Adrenal gland (tissue), 19 donors: ENCODE measurements at places on chromosomes 5 and 9. TPM values are rescaled to one million over a fixed set of nuclear protein-coding genes. Genes with fewer than 3 reads are reported as not detected.

- H3K27me3 ChIP-seq, result no peaks in the 10 kb centered on the region
- H3K36me3 ChIP-seq, result no peaks in the 10 kb centered on the region
- H3K27ac ChIP-seq, result peak overlapping the region; percentile 88
- no peak for DNase-seq
Observed at GRCh38 chr9:136901516-136902258, 15.4 kb downstream of the TRAF2 start.

DNA sequence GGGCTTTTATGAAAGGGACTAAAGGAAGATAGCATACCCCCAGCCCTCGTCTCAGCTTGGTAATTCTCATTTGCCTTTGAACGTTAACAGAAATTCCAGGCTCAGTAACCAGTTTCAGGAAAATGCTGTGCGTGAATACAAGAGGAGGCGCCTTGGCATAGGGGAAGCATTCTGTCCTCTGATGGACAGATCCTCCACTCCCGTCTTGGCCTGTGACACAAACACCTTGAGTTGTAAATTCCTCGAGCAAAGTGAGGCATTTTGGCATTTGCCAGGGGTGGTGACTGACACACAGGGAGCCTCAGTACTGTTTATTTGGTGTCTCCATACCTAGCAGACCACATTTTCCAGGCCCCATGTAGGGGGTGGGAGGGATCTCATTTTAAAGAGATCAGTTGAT, 44.8 kb downstream of the APTX start:
- H3K4me3 ChIP-seq, result no peak overlapping the region
- H3K27ac ChIP-seq, result no peak overlapping the region
- H3K27me3 ChIP-seq, result no peaks in the 10 kb centered on the region
- H3K4me1 ChIP-seq, result no peaks in the 10 kb centered on the region
- DNase-seq, result no peak

DNA sequence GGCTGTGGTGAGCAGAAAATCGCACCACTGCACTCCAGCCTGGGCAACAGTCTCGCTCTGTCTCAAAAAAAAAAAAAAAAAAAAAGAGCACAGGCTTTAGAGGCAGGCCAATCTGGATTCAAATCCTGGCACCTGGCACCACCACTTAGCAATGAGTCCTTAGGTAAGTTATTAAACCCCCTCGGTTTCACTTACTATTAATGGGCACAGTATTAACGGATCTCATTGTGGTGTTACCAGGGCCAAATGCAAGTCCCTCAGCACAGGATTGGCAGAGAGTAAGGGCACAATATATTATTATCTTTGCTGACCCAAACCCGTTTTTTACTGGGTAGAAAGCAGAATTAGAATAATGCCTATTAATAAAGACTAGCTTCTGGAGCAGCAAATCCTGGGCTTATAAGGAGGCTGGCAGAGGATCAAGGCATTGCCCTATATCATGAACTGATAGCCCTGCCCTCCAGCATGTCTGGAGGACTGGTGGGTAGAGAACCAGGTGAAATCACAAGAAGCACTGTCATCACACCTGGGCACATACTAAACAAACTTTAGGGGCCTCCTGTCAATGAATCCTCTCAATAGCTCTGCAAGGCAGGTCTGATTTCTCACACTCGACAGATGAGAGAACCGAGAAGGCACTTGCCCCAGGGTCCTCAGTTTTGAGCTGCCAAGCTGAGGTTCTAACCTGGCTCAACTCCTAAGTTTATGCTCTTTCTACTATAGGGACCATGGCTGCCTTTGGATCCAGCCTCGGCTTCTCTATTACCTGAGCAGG, 17.7 kb downstream of the PCDHGC5 start:
- no peaks in the 10 kb centered on the region for H3K27me3 ChIP-seq
- no peak for DNase-seq
- H3K27ac ChIP-seq, result no peak overlapping the region
- peaks cover 15% of the 10 kb centered on the region for H3K4me1 ChIP-seq
- no peak overlapping the region for H3K4me3 ChIP-seq
- H3K36me3 ChIP-seq, result peaks cover 33% of the 10 kb centered on the region

- H3K36me3 ChIP-seq, result no peaks in the 10 kb centered on the region
- H3K4me3 ChIP-seq, result no peak overlapping the region
- no peaks in the 10 kb centered on the region for H3K27me3 ChIP-seq
- H3K4me1 ChIP-seq, result no peaks in the 10 kb centered on the region
- H3K27ac ChIP-seq, result no peak overlapping the region
Observed at GRCh38 chr9:23162789-23163188, 663.3 kb downstream of the ELAVL2 start.

DNA sequence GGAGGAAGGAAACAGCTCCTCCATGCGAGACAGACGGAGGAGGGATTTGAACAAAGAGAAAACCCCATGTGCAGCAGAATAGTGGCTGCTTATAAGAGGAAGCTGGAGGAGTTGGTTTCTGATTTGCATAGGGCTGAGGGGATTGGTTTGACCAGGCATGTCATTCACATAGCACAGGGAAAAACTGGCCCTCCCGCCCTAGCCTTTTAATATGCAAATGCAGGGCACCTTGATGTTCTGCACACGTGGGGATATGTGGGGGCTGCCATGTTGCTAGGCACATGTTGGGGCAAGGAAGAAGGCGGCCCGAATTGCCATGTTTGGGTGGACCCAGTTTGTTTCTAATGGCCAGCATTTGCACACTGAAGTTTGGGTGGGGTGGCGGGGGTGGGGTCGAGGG, 42.2 kb downstream of the OSMR start:
- no peak overlapping the region for H3K4me3 ChIP-seq
- H3K36me3 ChIP-seq, result peaks cover 30% of the 10 kb centered on the region
- no peak for DNase-seq
- no peaks in the 10 kb centered on the region for H3K4me1 ChIP-seq

DNA sequence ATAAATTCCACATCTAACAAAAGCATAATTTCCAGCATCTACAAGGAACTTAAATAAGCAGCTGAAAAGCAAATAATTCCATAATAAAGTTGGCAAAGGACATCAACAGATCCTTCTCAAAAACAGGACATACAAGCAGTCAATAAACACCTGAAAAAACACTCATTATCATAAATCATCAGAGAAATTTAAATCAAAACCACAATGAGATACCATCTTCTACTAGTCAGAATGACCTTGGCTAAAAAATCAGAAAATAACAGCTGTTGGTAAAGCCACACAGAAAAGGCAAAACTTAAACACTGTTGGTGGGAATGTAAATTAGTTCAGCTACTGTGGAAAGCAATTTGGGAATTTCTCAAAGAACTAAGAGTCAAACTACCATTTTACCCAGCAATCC, 1371.1 kb upstream of the ACO1 start:
- H3K36me3 ChIP-seq, result no peaks in the 10 kb centered on the region
- H3K27me3 ChIP-seq, result no peaks in the 10 kb centered on the region
- no peak overlapping the region for H3K4me3 ChIP-seq
- no peaks in the 10 kb centered on the region for H3K4me1 ChIP-seq
- H3K27ac ChIP-seq, result no peak overlapping the region

- no peaks in the 10 kb centered on the region for H3K36me3 ChIP-seq
- no peaks in the 10 kb centered on the region for H3K4me1 ChIP-seq
- no peak overlapping the region for H3K27ac ChIP-seq
Observed at GRCh38 chr9:88969646-88970373, 21.5 kb upstream of the S1PR3 start.

- H3K36me3 ChIP-seq, result no peaks in the 10 kb centered on the region
- H3K27ac ChIP-seq, result no peak overlapping the region
- DNase-seq, result no peak
- no peaks in the 10 kb centered on the region for H3K4me1 ChIP-seq
- no peaks in the 10 kb centered on the region for H3K27me3 ChIP-seq
- no peak overlapping the region for H3K4me3 ChIP-seq
Observed at GRCh38 chr5:61823781-61824180, 482.2 kb upstream of the KIF2A start.

GRCh38 chr5:154487541-154487940, 9.5 kb upstream of the HAND1 start:
- H3K4me3 ChIP-seq, result no peak overlapping the region
- H3K27ac ChIP-seq, result no peak overlapping the region
- H3K36me3 ChIP-seq, result no peaks in the 10 kb centered on the region
- peaks cover 70% of the 10 kb centered on the region for H3K27me3 ChIP-seq
- H3K4me1 ChIP-seq, result peaks cover 4% of the 10 kb centered on the region

- no peaks in the 10 kb centered on the region for H3K27me3 ChIP-seq
- H3K27ac ChIP-seq, result no peak overlapping the region
- H3K4me3 ChIP-seq, result no peak overlapping the region
- no peak for DNase-seq
Observed at GRCh38 chr9:124198331-124198730, 59.4 kb upstream of the NEK6 start.

DNA sequence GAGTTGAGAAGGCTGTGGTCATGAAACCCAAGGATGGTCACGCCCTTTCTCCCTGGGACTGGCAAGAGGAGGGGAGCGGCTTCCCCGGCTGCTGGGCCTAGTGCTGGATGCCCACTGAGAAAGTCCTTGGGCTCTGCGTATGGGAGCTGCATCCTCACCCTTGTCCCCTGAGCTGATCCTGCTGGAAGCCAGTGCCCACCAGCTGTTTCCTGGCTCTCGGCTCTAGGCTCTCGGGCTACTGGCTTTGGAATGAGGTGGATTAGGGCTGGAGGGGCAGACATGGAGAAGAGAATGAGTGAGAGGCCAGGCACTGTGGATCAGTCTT, 149.3 kb upstream of the PPP1R26 start:
- H3K4me1 ChIP-seq, result no peaks in the 10 kb centered on the region
- no peaks in the 10 kb centered on the region for H3K36me3 ChIP-seq
- DNase-seq, result no peak
- no peak overlapping the region for H3K4me3 ChIP-seq
- H3K27ac ChIP-seq, result no peak overlapping the region
- no peaks in the 10 kb centered on the region for H3K27me3 ChIP-seq

DNA sequence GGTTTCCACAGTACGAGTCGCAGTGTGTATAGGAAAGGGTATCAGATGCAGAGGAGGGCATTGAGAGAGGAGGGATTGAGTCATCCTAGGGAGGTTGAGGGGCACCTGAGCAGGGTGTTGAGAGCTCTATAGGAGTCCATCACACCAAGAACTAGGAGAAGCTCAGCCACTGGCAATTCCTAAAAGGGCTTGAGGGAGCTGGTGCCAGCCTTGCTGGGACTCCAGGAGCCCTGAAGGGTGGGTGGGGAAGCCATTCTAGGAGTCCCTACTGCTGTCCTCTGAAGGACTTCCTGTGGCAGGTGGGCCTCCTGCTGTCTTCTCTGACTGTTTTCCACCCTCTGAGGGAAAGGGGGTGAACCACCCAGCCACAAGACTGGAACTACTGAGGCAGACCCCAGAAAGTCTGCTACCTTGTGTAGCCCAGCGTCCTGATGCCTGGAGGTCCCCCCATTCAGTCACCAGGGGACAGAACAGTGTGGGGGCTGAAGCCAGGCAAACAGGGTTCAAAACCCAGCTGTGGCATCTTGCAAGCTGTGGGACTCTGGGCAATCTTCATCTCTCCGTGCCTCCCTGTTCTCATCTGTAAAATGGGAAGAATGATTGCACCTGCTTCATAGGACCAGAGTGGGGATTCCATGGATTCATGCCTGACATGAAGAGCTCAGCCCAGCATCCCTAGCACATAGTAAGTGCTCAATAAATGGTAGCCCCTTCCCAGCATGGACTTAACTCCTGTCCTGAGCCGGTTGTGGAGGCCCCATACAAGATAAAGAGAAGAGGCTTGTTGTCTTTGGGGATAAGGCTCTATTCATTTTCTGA, 149.5 kb downstream of the C9orf50 start:
- peaks cover 23% of the 10 kb centered on the region for H3K4me1 ChIP-seq
- no peak overlapping the region for H3K4me3 ChIP-seq
- H3K27me3 ChIP-seq, result no peaks in the 10 kb centered on the region
- H3K36me3 ChIP-seq, result no peaks in the 10 kb centered on the region
- no peak for DNase-seq

DNA sequence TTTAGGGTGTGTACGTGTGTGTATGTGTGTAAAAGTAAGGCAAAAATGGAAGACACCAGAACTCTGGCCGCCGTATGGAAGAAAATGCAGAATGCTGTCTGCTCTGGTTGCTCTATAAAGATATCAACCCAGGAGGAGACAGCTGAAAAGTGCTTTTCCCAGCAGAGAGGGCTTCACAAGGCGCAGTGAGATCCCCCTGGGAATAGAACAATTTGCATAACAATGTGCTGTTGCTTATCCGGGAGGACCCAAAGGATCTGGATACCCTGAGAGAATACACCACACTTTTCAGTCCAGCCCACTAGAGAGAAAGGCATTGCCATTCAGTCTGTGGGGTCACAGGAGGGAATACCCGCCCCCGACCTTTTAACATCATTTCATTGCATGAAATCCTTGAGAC, 230.6 kb downstream of the EBF1 start:
- no peak for DNase-seq
- H3K36me3 ChIP-seq, result no peaks in the 10 kb centered on the region
- H3K27me3 ChIP-seq, result no peaks in the 10 kb centered on the region
- H3K4me3 ChIP-seq, result no peak overlapping the region
- no peaks in the 10 kb centered on the region for H3K4me1 ChIP-seq

DNA sequence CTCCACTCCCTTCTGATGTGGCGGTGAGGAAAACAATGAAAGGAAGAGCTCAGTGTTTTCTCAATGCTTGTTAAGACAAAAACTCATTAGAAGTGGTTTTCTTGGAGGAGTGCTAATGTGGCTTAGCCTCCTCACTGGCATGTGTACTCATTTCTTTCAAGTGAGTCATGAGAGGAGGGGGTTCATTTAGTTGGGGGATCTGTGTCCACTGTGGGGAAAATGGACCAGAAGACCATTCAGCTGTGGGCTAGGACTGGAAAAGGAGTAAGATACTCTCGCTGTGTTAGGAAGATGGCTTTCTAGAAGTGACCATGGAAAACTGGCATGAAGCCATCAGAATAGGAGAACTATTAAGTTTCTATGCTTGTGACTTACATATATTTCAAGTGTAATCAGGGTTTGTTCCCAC, 23.5 kb downstream of the KLF9 start:
- no peaks in the 10 kb centered on the region for H3K27me3 ChIP-seq
- H3K4me1 ChIP-seq, result peaks cover 15% of the 10 kb centered on the region
- H3K27ac ChIP-seq, result no peak overlapping the region
- DNase-seq, result no peak

GRCh38 chr9:126222363-126222834, 104.2 kb upstream of the MVB12B start:
- no peak overlapping the region for H3K27ac ChIP-seq
- DNase-seq, result no peak
- H3K36me3 ChIP-seq, result no peaks in the 10 kb centered on the region
- H3K4me1 ChIP-seq, result no peaks in the 10 kb centered on the region
- no peak overlapping the region for H3K4me3 ChIP-seq

- no peaks in the 10 kb centered on the region for H3K36me3 ChIP-seq
- no peak for DNase-seq
- no peak overlapping the region for H3K4me3 ChIP-seq
- no peaks in the 10 kb centered on the region for H3K27me3 ChIP-seq
- H3K27ac ChIP-seq, result no peak overlapping the region
Observed at GRCh38 chr5:32392039-32392438, 52.5 kb downstream of the ZFR start.

- H3K27ac ChIP-seq, result peak overlapping the region; percentile 88
- no peaks in the 10 kb centered on the region for H3K27me3 ChIP-seq
- H3K4me1 ChIP-seq, result peaks cover 76% of the 10 kb centered on the region
- H3K36me3 ChIP-seq, result no peaks in the 10 kb centered on the region
- peak overlapping the region; percentile 3 for H3K4me3 ChIP-seq
Observed at GRCh38 chr9:131402073-131402472, 8.2 kb downstream of the PRRC2B start.

Gene IFNA13
- not detected for total RNA-seq

Gene PCDHGA9
- 5.7 TPM for total RNA-seq

Gene AHRR
- 0.55 TPM for total RNA-seq

Gene FCN1
- not detected for total RNA-seq

Gene ZNF883
- total RNA-seq, result not detected

Gene LHX2
- 0.06 TPM for total RNA-seq

Gene IFNA2
- total RNA-seq, result not detected

Gene CCDC180
- total RNA-seq, result 8.9 TPM
